ENCODE measurements at places on chromosomes 4 and X.

- DNase-seq: no peak
Measured at GRCh38 chrX:137212078-137212632, 178.4 kb upstream of the GPR101 start.

GRCh38 chrX:13938051-13938828 lies 91.5 kb downstream of the GEMIN8 start:
- DNase-seq: peak; percentile 12

DNA sequence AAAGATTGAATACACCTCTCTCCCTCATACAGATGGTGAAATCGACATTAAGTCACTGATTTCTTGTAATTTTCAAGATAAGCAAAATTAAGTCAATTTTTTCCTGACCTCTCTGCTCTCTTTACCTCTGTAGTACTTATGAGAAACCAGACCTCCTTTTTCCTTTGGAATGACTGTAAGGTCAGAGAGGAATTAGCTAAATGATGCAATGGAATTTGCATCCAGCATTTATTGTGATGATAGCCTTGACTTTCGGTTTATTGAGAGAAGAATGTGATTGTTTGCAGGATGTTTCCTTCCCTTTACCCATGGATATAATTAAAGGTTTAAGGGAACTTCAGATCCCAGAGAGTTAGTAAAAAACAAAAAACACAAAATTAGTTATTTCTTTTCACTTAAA lies 22.4 kb downstream of the STK26 start:
- DNase-seq: no peak

- DNase-seq: no peak
Measured at GRCh38 chr4:173505924-173506518, 24.0 kb downstream of the HAND2 start.

GRCh38 chr4:182143086-182143821 lies 99.9 kb upstream of the TENM3 start:
- DNase-seq: no peak

DNA sequence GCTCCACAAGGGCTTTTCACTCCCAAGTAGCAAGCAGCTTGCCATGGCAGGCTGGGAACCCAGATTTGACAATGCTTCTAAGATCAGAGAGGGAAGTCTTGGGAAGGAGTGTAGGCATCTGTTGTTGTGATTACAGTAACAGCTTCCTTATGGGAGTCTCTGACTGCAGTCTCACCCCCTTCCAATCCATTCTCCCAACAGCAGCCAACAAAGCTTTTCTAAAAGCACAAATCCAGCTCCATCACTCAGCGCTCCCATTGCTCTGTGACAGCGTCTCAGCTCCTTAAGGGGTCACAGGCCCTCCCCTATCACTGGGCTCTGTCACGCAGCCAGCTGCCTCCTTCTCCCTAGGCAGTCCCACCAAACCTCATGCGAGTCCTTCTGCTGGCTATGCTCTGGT lies 7.1 kb downstream of the IGFBP7 start:
- DNase-seq: no peak

GRCh38 chr4:162685410-162685809 lies 481.3 kb downstream of the NAF1 start:
- DNase-seq: no peak

DNA sequence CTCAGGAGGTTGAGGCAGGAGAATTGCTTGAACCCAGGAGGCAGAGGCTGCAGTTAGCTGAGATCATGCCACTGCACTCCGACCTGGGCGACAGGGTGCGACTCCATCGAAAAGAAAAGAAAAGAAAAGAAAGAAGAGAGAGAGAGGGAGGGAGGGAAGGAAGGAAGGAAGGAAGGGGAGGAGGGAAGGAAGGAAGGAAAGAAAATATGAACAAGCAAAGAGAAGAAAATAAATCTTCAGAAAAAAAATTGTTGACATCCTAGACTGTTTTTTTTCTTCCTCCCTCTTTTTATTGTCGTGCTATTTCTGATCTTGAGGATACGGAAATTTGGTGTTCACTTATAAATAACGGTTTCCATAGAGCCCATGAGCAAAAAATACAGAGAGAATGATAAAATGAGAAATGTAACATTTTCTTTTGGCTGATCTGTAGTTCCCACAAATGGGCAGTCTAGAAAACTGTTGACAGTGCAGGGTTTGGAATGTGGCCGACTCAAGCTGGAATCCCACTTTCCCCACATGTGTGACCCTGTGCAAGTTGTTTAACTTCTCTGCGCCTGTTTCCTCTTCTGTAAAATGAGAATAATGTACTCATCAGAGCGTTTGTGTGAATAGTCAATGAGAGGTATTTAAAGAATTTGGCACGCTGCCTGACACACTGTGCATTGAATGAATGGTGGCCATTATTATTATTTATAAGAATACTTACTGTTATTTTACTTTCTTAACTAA lies 19.4 kb downstream of the SORBS2 start:
- DNase-seq: no peak

GRCh38 chr4:4558881-4559280 lies 17.0 kb upstream of the STX18 start:
- DNase-seq: no peak
